CD8-positive, alpha-beta memory T cell (primary cell): ENCODE measurements at places on chromosomes 11 and 22.

DNA sequence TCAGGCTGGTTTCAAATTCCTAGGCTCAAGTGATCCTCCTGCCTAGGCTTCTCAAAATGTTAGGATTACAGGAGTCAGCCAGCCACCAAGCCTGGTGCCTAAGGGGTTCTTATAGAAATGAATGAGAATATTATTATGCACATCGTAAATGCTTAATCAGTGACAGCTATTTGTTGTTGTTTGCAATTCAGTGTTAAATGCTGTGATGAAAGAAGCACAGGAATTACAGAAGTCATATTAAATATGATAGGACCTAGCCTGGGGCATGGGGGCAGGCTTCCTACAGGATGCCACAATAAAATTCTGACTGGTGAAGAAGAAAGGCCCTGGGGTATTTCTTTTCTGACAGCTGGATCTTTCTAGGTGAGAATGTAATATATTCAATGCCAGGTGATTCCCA lies 13.9 kb upstream of the PATZ1 start:
- no peak overlapping the region for H3K4me3 ChIP-seq
- no peaks in the 10 kb centered on the region for H3K27me3 ChIP-seq
- no peaks in the 10 kb centered on the region for H3K4me1 ChIP-seq
- no peak overlapping the region for H3K27ac ChIP-seq
- H3K36me3 ChIP-seq: no peaks in the 10 kb centered on the region

DNA sequence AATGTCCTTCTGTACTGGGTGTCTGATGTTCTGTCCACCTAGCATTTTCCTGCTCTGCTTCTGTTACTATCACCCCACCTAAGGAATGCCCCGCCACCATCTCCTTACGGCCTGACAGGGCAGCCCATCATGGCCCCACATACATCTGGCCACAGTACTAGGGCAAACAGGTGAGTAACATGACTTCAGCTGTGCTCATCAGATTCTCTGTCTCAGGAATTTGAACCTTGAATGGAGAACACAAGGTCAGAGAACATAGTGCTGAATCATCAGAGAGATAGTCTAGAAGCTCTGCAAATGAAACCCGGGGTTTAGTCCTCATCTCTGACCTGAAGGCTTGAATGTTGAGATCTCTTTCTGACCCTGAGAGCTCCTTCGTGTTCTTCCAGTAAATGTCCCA lies 32.4 kb downstream of the ZC3H12C start:
- no peaks in the 10 kb centered on the region for H3K4me1 ChIP-seq
- DNase-seq: no peak
- H3K27me3 ChIP-seq: no peaks in the 10 kb centered on the region
- H3K36me3 ChIP-seq: no peaks in the 10 kb centered on the region
- H3K4me3 ChIP-seq: no peak overlapping the region
- H3K27ac ChIP-seq: no peak overlapping the region

DNA sequence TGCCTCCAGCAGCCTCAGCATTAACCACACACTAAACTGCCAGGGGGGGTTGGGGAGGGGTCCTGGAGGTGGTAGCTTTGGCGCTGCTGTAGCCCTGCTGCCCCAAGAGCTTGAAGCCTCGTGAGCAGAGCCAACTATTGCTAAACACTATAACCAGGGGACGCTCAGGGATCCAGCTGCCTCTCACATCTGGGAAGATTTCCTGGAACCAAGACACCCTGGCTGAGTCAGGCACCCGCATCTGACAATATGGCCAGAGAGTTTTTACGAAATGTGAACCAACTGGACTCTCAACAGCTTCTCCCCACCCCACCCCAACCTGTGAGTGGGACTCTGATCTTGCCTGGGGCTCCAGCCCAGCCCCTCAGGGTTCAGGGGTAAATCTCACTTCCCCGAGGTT lies 14.3 kb downstream of the C1QTNF6 start:
- peaks cover 28% of the 10 kb centered on the region for H3K4me1 ChIP-seq
- H3K4me3 ChIP-seq: no peak overlapping the region
- H3K27me3 ChIP-seq: no peaks in the 10 kb centered on the region
- no peak overlapping the region for H3K27ac ChIP-seq

DNA sequence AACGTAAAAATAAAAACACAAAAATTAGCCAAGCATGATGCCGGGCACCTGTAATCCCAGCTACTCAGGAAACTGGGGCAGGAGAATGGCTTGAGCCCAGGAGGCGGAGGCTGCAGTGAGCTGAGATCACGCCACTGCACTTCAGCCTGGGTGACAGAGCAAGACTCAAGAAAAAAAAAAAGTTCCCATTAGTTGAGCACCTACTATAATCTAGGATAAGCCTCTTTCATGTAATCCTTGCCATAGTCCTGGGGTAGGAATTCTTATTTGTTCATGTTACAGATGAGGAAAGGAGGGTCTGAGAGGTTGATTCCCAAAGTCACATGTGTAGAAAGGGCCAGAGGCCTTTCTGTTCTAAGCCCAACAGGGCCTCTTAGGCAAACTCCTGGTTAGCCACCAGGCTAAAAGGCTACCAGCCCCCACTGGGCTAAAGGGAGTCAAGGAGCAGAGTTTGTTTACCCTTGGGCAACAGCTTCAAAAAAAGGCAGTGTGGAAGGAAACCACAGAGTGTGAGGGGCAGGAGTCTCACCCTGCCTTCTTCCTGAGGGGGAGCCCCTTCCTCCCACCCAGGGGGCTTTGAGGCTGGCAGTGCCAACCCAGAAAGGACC lies 21.6 kb upstream of the CSNK1E start:
- no peak for DNase-seq
- no peak overlapping the region for H3K4me3 ChIP-seq
- H3K36me3 ChIP-seq: no peaks in the 10 kb centered on the region
- H3K27ac ChIP-seq: no peak overlapping the region
- H3K27me3 ChIP-seq: peaks cover 7% of the 10 kb centered on the region

DNA sequence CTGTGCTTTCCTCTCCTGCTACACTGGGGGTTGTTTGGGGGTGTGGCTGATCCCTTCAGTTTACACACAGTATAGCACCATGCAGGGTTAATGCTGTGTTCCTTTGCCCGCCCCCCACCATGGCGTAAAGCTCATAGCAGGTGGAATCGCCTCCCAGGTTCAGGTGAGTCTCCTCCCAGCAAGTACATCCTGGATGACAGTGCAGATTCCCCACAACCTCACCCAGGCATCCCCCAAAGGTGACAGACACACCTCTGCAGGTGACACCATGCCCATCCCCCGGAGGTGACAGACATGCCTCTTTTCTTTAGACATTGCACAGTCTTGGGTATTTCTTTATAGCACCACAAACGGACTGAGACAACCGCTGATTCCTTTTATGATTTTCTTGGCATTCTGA lies 343.7 kb downstream of the BRD1 start:
- H3K36me3 ChIP-seq: no peaks in the 10 kb centered on the region
- H3K27me3 ChIP-seq: no peaks in the 10 kb centered on the region
- no peak overlapping the region for H3K27ac ChIP-seq
- no peak for DNase-seq

DNA sequence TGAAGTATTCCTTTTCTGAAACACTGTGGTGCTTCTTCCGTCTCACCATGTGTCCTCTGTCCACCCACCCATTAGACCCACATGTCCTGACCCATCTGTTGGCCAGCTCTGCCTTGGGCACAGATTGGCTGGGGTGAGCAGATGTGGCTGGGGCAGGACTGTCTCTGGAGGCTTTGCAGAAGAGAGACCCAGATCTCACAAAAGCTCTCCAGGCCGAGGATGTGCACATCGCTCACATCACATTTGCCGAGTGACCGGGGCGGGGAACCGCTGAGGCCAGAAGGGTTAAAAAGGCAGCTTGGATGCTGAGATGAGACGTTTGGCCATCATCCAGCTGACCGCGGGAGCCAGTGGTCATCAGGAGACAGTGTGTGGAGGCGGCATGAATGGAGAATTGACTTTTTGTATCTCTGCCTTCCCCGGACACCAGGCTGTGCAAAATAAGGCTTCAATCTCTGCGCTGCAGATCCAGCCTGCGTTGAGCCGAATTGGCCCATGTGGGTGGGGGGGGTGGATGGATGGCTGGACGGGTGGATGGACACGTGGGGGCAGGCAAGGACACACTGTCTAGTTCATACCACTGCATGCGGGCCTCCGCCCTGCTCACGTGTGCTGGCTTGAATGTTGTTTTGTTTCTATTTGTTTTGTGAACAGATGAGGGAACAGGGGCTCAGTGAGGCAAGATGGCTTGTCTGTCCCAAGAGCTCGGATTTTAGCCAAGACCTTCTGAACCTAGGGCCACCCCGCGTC lies 6.1 kb downstream of the IFITM10 start:
- no peak for DNase-seq
- H3K36me3 ChIP-seq: no peaks in the 10 kb centered on the region
- no peaks in the 10 kb centered on the region for H3K27me3 ChIP-seq

- H3K4me3 ChIP-seq: no peak overlapping the region
- H3K36me3 ChIP-seq: no peaks in the 10 kb centered on the region
- H3K27me3 ChIP-seq: no peaks in the 10 kb centered on the region
Measured at GRCh38 chr22:25057013-25057881, 104.7 kb downstream of the KIAA1671 start.

GRCh38 chr11:99505316-99505715 lies 484.6 kb downstream of the CNTN5 start:
- no peaks in the 10 kb centered on the region for H3K27me3 ChIP-seq
- H3K27ac ChIP-seq: no peak overlapping the region
- DNase-seq: no peak
- H3K36me3 ChIP-seq: no peaks in the 10 kb centered on the region

DNA sequence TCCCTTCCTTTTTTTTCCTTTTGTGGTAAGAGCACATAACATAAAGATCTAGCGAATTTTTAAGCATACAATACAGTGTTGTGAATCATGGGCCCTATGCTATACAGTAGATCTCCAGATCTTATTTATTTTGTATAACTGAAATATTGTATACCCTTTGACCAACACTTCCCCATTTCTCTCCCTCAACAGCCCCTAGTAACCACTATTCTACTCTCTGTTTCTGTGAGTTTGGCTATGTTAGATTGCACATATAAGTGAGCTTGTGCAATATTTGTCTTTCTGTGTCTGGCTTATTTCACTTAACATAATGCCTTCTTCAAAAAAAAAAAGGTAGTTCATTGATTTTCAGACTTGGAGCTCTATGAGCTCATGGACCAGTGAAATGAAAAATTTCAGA lies 180.5 kb downstream of the C11orf91 start:
- no peak overlapping the region for H3K27ac ChIP-seq
- no peak overlapping the region for H3K4me3 ChIP-seq
- no peaks in the 10 kb centered on the region for H3K4me1 ChIP-seq
- no peaks in the 10 kb centered on the region for H3K36me3 ChIP-seq
- H3K27me3 ChIP-seq: no peaks in the 10 kb centered on the region
- DNase-seq: no peak

DNA sequence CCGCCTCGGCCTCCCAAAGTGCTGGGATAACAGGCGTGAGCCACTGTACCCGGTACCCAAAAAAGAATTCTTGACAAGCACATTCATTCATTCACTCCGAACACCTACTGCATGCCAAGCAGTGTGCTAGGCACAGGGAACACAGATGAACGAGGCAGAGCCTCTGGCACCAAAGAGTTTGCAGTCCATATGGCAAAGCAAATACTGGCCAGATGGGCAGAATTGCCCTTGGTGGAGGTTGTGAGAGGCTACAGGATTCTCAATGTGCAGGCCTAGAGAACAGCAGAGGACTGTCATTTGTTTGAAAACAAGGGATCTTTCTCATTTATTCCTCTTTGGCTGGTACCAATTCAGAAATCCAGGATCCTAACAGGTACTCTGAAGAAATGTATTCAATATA lies 27.5 kb upstream of the MTCH2 start:
- no peak for DNase-seq
- no peak overlapping the region for H3K4me3 ChIP-seq
- no peak overlapping the region for H3K27ac ChIP-seq
- no peaks in the 10 kb centered on the region for H3K27me3 ChIP-seq

DNA sequence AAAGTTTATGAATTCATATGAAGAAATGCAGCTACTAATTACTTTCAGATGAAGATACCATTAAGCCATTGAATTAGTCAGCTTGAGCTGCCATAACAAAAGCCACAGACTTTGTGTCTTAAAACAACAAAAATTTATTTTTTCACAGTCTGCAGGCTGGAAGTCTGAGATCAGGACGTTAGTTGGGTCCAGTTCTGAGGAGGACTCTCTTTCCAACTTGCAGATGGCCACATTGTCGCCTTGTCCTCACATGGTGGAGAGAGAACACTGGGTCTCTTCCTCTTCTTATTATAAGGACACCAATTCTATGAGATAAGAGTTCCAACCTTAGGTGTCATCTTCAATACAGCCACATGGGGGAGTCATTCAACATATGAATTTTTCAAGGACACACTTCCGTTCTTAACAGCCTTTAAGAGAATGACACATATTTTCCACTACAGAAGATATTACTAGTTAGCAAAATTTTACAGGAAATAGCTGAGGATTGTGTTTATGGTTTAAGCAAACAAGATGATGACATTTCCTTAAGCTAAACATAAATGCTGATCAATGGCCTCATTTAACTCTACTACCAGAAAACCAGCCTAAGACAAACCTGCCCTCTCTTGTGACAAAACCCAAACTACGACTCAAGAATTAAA lies 56.0 kb downstream of the DCUN1D5 start:
- no peaks in the 10 kb centered on the region for H3K27me3 ChIP-seq
- DNase-seq: peak; percentile 54
- no peak overlapping the region for H3K4me3 ChIP-seq
- H3K4me1 ChIP-seq: no peaks in the 10 kb centered on the region
- no peaks in the 10 kb centered on the region for H3K36me3 ChIP-seq
- no peak overlapping the region for H3K27ac ChIP-seq

DNA sequence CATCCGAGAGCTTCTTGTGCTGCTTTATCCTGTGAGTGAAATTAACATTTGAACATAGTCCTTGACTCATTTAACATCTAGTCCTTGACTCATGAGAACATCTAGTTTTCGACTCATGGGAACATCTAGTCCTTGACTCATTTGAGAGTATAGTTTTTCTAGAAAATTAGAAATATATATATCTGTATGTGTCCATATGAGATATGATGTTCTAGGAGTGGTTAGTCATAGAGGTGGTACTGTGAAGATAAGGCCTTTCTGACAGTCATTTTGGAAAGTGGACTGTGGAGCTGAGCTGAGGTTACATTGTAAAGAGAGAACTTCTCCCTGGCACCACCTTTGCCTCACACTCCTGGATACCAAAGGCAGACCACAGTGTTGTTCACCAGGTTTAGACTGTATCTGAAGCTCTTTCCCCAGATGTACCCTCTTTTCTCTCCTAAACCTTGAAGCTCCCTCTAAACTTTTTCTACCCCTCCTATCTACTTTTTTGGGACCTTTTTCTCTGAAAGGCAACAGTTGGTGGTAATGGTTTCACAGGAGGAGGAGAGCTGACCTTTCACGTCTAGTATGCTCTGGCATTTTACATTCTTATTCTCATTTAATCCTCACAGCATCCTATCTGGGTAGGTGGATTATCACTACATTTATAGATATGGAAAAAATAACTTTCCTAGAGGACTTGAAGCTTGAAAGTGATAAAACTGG lies 67.2 kb downstream of the PPP2R1B start:
- no peaks in the 10 kb centered on the region for H3K27me3 ChIP-seq
- H3K4me1 ChIP-seq: no peaks in the 10 kb centered on the region
- no peak for DNase-seq
- no peaks in the 10 kb centered on the region for H3K36me3 ChIP-seq
- H3K27ac ChIP-seq: no peak overlapping the region
